GM13976 (cell line): ENCODE measurements at places on chromosomes 6 and 20.

GRCh38 chr6:56573624-56574023 lies 69.1 kb downstream of the DST start:
- DNase-seq = no peak

- DNase-seq = no peak
Measured at GRCh38 chr6:18784794-18785193, 397.6 kb downstream of the RNF144B start.

DNA sequence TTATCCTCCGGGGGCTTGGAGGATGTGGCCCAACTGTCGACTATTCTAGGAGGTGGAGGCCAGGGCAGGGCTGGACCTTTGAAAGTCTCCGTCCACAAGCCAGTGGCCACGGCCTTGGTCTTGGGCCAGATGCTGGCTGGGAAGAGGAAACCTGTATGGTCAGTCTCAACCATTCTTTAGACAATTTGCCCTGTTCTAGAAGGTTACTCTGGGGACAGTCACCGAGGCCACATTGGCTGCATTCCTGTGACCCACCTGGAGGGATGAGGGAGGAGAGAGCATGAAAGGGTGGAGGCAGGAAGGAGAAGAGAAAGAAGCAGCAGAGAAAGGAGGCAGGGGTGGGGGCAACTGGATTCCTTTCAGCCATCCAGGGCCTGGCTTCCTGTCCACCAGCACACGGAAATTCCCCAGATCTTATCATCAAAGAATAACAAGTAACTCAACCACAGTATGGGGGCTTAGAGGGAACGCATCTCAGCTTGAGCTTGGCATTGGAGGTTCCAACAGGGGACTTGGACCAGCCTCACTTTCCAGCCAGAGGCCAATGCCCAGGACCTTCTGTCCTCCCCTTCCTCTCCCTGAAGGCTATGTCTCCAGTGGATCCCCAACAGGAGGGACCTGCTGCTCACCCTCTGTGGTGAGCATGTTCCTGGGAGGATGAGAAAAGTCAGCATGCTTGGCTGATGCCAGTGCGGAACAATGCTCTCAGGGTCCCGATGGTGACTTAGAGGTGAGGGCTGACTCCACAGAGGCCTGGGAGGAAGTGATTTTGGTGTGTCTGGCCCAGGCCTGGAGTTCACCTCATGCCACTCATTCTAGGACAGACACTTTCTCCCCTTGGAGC lies 30.4 kb downstream of the TGM2 start:
- DNase-seq = no peak

GRCh38 chr6:38987503-38987902 lies 61.1 kb upstream of the GLP1R start:
- DNase-seq = no peak
